ENCODE measurements at places on chromosomes 6 and 20. TPM values are rescaled to one million over a fixed set of nuclear protein-coding genes. Genes with fewer than 3 reads are reported as not detected.

DNA sequence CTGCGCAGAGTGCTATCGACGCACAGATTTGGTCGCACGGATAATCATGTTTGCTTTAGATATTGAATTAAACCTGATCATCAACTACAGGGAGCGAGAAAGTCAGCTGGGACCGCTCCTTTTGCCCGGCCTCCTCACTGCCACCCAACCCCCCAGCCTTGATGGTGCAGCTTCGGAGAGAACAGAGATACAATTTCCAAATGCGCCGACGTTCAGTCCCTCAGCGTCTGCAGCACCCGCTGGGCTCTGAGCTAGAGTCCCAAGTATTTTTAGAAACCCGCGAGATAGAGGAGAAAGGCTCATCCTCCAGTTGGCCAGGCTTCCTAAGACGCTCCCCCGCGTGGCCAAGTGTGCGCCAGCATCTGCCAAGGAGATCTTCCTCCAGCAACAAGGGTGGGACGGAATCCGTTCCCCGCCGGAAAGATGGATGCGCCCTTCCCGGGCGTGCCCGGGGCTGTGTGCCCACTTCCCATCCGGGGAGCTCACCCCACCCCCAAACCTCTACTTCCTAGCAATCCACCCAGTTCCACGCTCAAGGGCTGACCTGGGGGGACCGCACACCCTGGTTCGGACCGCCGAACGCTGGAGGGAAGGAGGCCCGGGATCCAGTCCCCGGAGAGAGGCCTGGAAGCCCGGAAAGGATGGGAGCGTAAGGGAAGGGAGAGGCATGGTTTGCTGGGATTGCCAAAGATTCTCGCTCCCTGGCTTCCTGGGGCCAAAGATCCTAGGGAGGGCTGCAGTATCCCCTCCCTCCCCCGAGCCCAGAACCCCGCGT is 4.1 kb downstream of the NKX2-2 start:
- no peak for DNase-seq

Gene HLA-DMA
- 0.94 TPM for total RNA-seq

Gene C6orf15
- total RNA-seq = not detected

Gene SLC4A11
- total RNA-seq = not detected
